CD4-positive, alpha-beta T cell (primary cell): ENCODE measurements at places on chromosomes 5 and 9. TPM values are rescaled to one million over a fixed set of nuclear protein-coding genes. Genes with fewer than 3 reads are reported as not detected.

Gene NMRK1
- total RNA-seq: 46.5 TPM

Gene ORM1
- not detected for total RNA-seq

Gene GRIA1
- not detected for total RNA-seq

Gene TEX48
- not detected for total RNA-seq

Gene TMEM215
- total RNA-seq: not detected

Gene PCDHGA2
- total RNA-seq: not detected

Gene PKD2L2
- not detected for total RNA-seq

Gene ALG2
- 18.1 TPM for total RNA-seq

Gene TAF11L2
- not detected for total RNA-seq

Gene MUSK
- total RNA-seq: not detected

Gene PTCH1
- total RNA-seq: 15.8 TPM

Gene MOB3B
- total RNA-seq: 0.30 TPM

Gene DHFR
- 3.6 TPM for total RNA-seq

Gene PNPLA7
- 7.8 TPM for total RNA-seq

Gene PKN3
- total RNA-seq: 0.95 TPM

Gene SLC24A2
- total RNA-seq: not detected

Gene PCDHA9
- not detected for total RNA-seq

Gene GPR151
- total RNA-seq: not detected

Gene ACOT12
- 0.39 TPM for total RNA-seq

Gene SLC46A2
- not detected for total RNA-seq

Gene DOCK2
- total RNA-seq: 220 TPM

Gene DMRTA1
- not detected for total RNA-seq

Gene PLCXD3
- total RNA-seq: not detected

Gene SCGB3A1
- total RNA-seq: not detected

Gene SPATA31E1
- total RNA-seq: not detected

Gene SLC45A2
- not detected for total RNA-seq

Gene INSL4
- total RNA-seq: not detected

Gene GFI1B
- not detected for total RNA-seq

Gene GNA14
- total RNA-seq: not detected

Gene KLHL9
- total RNA-seq: 12.0 TPM
